ENCODE measurements at places on chromosomes 11 and 22.

DNA sequence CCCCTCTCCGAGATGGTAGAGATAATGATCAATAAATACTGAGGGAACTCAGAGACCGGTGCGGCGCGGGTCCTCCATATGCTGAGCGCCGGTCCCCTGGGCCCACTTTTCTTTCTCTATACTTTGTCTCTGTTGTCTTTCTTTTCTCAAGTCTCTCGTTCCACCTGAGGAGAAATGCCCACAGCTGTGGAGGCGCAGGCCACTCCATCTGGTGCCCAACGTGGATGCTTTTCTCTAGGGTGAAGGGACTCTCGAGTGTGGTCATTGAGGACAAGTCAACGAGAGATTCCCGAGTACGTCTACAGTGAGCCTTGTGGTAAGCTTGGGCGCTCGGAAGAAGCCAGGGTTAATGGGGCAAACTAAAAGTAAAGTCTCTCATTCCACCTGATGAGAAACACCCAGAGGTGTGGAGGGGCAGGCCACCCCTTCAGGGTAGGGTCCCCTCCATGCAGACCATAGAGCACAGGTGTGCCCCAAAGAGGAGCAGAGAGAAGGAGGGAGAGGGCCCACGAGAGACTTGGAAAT lies 43.2 kb downstream of the IGLL1 start:
- DNase-seq: no peak

DNA sequence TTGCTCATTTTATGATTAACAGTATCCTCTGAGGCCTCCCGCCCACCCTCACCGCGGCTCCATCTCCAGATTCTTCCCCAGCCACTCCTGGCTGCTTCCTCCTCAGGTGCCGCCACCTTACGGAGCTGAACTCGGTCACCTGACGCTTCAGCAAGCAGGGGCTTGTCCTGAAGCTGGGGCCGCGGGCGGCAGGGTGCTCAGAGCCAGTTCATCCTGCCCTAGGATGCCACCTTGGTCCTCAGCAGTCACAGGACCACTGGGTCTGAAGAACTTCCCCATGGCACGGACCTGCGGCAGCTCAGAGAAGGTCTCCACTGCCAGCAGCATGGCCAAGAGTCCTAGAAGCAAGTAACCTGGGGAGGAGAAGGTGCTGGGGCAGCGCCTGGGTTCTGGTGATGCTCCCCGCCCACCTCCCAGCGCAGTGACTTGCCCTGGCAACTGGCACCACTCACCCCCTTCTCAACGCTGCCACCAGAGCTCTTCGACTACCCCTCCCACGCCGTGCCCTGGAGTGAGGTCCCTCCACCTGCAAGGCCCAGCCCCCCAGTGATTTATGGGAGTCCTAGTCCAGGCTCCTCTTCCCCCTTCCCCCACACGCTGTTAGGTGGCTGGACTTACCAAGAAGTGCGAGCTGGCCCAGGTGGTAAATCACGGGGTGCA lies 2.6 kb downstream of the KCNK7 start:
- DNase-seq: no peak

- no peak for DNase-seq
Observed at GRCh38 chr22:31233001-31233400, 20.9 kb downstream of the LIMK2 start.

DNA sequence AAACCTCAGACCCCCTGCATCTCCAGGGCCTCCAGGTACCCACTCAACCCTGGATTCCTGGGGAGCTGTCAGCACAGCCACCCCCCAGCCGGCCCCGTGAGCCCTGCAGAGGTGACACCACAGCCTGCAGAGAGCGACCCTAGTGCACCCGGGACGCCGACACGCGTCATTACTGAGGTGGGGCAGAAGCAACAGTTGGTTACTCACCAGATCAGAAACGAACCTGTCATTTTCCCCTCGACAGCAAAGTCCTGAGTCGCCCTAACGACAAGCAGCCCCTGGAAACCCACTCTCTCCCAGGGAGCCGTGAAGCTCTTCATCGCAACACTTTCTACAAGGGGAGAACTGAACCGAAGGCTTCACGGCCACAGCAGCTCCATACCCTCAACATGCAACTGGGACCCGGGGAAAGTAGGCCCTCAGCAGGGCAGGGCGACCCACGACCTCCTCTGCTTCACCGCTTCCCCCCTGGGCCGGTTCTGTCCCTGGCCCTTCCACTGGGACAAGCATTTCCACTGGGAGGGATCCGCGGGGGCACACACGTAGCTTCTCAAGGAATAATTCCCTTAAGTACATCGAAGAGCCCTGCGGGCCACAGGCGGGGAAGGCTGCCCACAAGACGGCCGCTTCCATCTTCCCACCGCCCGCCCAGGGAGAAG lies 1.6 kb downstream of the BRD1 start:
- no peak for DNase-seq

GRCh38 chr11:36211761-36212430 lies 77.3 kb downstream of the COMMD9 start:
- no peak for DNase-seq

GRCh38 chr22:34866081-34866480 lies 199.9 kb upstream of the ISX start:
- no peak for DNase-seq

DNA sequence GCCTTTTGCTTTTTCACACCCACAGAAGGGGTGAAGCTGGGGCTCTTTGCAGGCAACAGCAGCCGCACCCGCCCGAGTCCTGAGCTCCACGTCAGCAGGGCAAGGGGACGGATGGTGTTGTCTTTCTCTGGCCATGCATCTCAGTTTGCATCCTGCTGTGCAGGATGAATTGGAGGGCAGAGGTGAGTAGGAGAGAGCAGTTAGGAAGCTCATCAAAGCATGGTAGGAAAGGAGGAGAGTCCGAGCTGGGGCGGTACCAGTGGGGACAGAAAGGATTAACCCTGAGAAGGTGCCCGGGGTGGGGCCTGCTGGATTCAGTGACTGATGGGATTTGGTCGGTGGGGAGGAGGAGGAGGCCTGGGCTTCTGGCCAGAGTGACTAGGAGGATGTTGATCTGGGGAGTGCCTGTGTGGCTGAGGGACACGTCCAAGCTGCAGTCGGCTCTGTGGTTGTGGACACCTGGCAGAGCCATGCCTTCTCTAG lies 14.6 kb downstream of the FAM83F start:
- DNase-seq: no peak

DNA sequence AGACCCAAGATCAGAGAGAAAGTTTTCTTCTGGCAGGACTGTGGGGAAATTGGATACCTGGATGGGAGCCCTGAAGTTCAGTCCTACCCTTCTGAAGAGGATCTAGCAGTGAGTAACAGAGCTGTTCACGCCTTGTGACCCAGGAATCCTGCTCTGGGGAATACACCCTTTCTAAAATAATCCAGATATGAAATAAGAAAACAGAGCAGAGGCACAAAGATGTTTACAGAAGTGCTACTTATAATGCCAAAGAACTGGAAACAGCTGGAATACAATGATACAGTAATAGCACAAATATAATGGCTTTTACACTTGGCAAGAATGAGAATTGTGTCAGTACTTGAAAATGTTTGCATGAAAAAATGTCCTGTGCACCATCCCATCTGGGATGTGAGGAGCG lies 304.0 kb upstream of the NARS2 start:
- no peak for DNase-seq

- DNase-seq: no peak
Observed at GRCh38 chr22:23212061-23213021, 32.0 kb downstream of the BCR start.

GRCh38 chr22:32723643-32724042 lies 77.9 kb upstream of the TIMP3 start:
- DNase-seq: no peak

GRCh38 chr11:107769189-107769588 lies 57.3 kb upstream of the SLN start:
- no peak for DNase-seq

DNA sequence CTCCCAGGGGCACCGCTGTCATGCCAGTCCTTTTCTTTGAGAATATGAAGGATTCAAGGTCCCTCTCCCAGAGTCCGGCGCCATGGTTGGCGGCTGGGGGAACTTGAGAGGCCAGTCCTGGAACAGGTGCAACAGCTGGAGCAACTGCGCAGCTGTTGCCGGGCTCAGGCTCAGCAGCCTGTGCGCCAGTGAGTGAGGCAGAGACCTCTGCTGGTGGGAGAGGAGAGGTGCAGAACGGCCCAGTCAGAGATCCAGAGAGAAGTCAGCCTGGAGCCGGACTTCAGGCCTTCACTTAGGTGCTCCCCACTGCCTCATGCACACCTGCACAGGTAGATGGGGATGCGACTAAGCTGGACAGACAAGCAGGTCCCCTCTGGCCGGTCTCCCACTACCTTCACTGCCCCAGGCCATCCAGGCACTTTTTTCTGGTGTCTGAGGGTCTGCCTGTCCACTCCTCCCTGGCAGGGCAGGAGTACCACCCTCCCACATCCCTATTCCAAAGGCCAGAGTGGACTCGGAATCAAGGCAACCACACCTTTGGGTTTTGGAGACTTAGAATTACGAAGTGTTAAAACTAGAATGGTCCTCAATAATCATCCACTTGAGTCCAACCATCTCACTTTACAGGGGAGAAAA lies 4.6 kb downstream of the CHRDL2 start:
- peak; percentile 31 for DNase-seq

DNA sequence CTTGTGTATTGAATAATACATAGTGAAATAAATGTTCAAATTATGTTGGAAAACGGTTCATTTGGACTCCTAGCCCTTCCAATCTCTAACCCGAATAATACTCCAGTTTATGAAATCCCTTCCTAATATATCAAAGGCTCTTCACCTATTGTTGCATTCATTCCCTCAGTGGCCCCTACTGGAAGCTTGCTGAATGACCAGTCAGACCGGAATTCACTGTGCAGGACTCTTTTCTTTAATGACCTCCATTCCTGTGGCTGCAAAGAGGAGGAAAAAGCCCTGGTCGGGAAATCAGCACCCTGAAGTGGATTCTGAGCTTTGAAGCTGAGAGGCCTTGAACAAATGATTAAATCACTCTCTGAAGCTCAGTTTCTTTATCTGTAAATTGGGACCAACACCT lies 19.1 kb upstream of the RCN1 start:
- no peak for DNase-seq

DNA sequence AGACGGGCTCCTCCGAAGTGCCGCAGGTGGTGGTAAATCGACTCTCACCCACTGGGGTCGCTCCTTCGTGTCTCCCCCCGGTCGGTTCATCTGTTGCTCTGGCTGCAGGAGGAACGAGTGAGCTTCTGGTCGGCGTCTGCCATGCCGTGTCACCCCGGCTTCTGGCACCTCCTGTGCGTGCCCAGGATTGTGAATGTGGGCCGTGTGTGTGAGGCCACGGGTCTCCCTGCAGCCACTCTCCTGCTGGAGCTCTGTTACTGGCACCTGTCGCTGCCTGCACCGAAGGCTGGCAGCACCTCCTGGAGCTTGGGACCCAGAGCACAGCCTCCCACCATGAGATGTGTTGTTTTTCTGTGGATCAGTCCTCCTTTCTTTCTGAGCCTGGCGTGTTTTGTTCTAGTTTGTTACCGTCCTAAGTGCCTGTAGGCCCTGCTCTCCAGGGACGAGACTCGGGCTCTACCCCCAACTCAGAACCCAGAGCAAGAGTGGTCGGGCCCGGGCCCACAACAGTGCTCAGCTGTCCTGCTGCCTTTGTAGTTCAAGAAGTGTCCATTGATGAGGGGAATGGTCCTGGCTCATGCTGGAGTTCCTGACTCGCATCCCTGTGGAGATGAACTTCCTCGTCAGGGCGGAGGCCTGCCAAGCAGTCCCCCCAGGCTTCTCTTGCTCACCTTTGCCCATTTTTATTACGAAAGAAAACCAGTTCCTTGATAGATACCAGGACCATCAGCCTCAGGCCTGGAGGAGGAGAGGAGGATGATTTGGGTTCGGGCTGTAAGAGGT lies 66.6 kb downstream of the MED15 start:
- no peak for DNase-seq

DNA sequence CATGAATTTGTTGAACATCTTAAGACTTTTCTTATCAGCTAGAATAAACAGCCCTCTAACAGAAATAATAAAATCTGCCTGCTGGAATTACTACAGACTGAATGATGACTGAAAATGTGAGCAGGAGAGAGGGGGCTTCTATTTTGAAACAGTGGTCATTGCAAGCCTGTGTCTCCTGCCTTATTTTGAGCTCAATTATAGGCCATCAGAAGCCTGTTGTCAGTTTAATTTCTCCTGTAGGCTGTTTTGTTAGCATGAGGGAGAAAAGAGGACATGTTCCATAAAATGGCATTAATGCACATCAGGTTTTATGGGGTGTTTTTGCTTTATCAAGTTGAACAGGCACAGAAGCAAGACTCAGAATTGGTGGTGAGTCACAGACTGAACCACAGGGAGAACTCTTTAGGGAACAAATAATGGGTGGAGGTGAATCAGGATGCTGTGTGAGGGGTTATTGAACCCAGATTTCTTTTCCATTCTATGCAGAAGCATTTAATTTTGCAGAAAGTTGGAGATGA lies 129.1 kb downstream of the PARVA start:
- no peak for DNase-seq

- DNase-seq: no peak
Observed at GRCh38 chr22:19769393-19769715, 8.8 kb downstream of the TBX1 start.

DNA sequence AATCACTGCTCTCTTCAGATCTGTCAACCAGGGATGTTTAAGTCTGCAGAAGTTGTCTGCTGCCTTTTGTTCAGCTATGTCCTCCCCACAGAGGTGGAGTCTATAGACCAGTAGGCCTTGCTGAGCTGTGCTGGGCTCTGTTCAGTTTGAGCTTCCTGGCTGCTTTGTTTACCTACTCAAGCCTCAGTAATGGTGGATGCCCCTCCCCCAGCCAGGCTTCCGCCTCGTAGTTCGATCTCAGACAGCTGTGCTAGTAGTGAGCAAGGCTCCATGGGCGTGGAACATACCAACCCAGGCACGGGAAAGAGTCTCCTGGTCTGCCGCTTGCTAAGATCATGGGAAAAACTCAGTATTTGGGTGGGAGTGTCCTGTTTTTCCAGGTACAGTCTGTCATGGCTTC lies 27.6 kb upstream of the CASP12 start:
- no peak for DNase-seq

DNA sequence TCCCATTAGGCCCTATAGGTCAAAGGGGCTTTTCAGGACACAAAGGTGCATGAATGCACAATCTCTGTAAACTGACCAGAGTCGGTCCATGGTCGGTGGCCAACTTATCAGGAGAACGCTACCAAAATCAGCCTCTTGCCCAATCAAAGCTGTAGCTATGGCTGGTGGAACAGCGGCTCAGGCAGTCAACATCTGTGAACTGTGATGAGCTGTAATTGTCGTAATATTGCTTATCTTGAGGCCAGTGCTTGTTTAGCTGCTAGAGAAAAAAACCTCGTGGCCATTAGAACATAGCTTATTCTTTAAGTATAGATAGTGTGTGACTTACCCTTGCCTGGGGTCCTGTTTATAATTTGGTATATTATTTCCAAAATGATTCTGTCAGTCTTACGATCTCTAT lies 14.4 kb upstream of the CHST1 start:
- DNase-seq: no peak

- DNase-seq: no peak
Observed at GRCh38 chr11:102950622-102951081, 4.9 kb downstream of the MMP13 start.

All from activated naive CD4-positive, alpha-beta T cell (primary cell).